ENCODE measurements at places on chromosomes 13 and 19.

- no peak for DNase-seq
These were observed 33.0 kb downstream of the ZIC2 start for GRCh38 chr13:100014621-100015020.

- DNase-seq: no peak
These were observed 1.7 kb downstream of the HIF3A start for GRCh38 chr19:46298479-46299003.

- DNase-seq: no peak
These were observed 97.2 kb upstream of the ARHGEF7 start for GRCh38 chr13:111017755-111018459.

DNA sequence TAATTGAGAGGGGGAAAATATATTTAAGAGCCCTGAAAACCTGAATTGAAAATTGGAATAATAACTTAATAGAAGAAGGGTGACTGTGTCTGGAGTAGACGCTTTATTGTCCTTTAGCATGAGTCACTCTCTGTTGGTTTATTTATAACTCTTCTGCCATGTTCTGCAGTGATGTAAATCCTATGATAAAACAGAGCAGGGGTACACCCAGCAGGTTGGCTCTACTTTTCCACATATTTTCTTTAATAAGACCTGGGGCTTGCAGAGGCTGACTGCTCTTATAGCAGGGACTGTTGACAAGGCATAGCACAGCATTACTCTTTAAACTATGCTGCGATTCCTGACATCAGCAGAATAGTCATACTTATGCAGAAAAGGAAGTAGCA, 389.9 kb upstream of the PCDH9 start:
- DNase-seq: no peak

DNA sequence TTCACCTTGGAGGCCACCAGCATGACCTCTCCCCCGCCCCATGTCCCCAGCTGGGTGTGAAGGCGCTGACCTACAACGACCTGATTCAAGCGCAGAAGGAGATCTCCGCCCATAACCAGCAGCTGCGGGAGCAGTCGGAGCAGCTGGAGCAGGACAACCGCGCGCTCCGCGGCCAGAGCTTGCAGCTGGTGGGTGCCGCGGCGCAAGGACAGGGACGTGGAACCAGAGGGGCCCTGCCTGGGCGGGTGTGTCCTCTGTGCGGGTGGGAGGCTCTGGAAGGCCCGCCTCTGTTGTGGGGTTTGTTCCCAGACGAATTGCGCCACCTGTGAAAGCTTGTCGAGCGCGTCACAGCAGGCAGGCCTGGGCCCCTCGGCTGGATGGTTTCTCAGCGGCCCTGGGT, 22.3 kb downstream of the PLEKHJ1 start:
- DNase-seq: no peak

DNA sequence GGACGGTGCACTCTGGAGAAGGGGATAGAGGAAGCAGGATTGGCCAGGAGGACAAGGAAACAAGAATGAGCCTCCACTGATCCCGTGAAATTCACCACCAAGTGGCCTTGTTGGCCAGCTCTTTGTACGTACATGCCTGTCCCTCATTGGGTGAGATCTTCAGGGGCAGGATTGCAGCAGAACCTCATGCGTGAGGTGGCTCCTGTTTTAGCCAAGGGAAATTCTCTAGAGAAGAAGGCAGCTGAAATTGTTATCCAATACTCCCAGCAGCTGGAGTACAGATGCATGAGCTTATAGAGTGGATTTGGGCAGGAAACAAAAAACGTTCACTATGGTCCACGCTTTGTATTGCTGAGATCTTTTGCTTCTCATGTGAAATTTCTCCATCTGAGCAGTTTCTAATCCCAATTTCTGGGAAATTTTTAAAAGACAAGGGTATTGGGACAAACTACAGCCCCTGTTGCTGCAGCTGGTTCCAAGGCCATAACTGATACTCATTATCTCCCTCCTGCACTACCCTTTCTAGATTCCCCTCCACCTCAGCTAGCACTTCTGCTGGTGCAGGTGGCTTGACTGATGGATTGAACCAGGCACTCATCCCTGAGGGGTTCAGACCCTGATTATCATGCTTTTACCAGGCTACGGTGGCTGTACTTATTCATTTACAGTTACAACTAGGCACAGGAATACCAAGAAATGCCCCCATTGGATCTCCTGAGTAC, 3.9 kb upstream of the RNF6 start:
- no peak for DNase-seq

- DNase-seq: no peak
These were observed 18.2 kb upstream of the MEIS3 start for GRCh38 chr19:47437500-47437899.
